ENCODE measurements at places on chromosomes 3 and 15.

DNA sequence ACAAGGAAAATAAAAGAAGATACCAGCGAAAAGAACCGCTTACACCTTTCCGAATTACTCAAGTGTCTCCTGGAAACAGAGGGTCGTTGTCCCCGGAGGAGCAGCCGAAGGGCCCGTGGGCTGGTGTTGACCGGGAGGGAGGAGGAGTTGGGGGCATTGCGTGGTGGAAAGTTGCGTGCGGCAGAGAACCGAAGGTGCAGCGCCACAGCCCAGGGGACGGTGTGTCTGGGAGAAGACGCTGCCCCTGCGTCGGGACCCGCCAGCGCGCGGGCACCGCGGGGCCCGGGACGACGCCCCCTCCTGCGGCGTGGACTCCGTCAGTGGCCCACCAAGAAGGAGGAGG is 325 bp downstream of the ALCAM start:
- peak; percentile 20 for DNase-seq

DNA sequence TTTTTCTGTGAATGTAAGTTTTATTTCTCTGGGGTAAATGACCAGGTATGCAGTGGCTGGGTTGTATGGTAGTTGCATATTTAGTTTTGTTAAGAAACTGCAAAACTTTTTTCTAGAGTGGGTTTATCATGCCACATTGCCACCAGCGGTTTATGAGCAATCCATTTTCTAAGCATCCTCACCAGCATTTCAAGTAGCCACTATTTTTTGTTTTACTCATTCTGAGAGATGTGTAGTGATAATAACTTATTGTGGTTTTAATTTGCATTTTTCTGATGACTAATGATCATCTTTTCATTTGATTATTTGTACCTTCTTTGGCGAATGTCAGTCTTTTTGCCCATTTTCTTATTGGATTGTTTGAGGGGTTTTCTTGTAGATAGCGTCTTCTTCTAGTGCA is 56.2 kb downstream of the SPRED1 start:
- no peak for DNase-seq

GRCh38 chr15:55915221-55915620 is 78.2 kb downstream of the NEDD4 start:
- no peak for DNase-seq

GRCh38 chr3:18501679-18502343 is 76.7 kb upstream of the SATB1 start:
- no peak for DNase-seq

- DNase-seq: no peak
These were observed 13.0 kb upstream of the ATP1B3 start for GRCh38 chr3:141863491-141863890.

- DNase-seq: no peak
These were observed 108.4 kb upstream of the RORA start for GRCh38 chr15:61337541-61337940.
